ENCODE measurements at places on chromosomes 5 and 9.
A peak's percentile ranks its signal among the peaks of the same experiment; 100 is the strongest.

DNA sequence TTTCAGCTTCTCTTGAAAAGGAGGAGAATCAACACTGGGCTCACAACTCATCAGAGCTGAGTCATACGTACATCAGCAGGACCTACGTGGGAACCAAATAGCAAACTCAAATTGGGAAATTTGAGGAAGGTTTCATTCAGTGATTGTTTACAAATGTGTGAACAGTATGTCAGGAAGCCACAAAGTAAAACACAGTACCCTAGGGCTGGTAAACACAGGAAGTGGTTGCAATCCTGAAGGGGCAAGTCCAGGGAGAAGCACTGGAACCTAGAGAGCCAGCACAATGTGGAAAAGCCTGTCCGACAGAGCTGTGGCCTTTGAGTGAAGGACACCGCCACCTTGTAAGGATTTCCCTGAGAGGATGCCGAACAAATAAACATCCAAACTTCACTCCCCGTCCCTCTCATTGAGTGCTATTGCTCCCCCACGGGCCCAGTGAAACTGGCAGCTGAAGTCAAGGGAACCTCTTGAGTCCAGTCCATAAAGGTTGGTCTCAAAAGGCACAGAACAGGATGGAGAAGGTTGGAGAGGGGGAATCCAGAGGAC lies 26.7 kb upstream of the RICTOR start:
- DNase-seq, result no peak

DNA sequence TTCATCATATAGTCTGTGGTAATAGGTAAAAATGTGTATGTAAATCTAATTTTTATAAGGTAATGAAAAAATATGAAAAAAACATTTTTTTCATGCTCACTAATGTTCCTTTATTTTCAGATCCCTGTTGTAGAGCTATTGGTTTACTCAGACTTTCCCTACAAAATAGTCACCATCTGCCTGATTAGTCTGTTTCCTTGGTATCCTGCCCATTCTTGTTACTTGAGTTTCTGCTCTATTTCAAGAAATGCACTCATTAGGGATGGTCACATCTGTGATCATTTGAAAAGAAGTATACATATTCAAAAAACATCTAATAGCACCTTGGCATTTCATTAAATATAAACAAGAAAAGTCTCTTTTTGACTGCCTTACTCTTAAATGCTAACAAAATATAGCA lies 21.6 kb upstream of the RASA1 start:
- no peak for DNase-seq

- peak; percentile 53 for DNase-seq
These were observed 50.2 kb upstream of the DNAH5 start for GRCh38 chr5:13994621-13995253.

- DNase-seq, result no peak
These were observed 239.5 kb upstream of the RPS23 start for GRCh38 chr5:82517544-82518075.

DNA sequence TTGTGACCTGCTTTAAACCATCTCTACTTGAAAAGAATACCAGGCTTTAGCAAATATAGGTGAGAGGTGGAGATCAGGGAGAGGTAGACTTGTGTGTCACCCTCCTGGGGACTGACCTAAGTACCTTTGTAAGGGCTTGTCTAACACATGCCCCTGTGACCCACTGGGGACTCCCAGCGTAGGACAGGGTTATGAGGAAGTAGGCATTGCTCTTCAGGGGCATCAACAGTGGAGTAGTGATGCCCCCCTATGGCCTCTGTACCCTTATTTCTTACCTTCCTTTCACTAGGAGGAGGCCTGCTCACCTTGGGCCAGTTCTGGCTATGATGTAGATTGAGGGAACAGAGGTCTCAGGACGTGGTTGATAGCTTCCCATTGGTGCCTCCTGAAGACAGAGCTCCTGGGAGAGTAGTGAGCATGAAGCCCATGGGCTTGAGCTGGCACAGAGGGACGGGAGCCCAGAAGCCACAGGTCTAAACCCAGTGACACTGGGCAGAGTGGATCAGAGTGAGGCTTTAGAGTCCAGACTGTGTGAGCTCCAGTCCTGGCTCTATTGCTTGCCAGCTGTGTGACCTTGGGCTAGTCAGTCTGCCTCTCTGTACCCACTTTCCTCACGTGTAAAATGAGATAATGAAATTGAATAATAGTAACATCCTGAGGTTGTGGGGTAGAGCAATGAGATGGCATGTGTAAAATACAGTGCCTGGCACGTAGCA lies 191.7 kb downstream of the AOPEP start:
- DNase-seq, result no peak

- no peak for DNase-seq
These were observed 9.2 kb downstream of the ZBTB5 start for GRCh38 chr9:37455884-37456647.

- DNase-seq, result no peak
These were observed 19.3 kb upstream of the DAPK1 start for GRCh38 chr9:87478226-87478992.

GRCh38 chr9:4009006-4009511 lies 290.8 kb downstream of the GLIS3 start:
- DNase-seq, result peak; percentile 52

Data from eye (tissue), 1 donor.